ENCODE measurements at places on chromosomes 7 and 10.

- no peak for DNase-seq
Observed at GRCh38 chr7:112510001-112510742, 29.4 kb downstream of the LSMEM1 start.

DNA sequence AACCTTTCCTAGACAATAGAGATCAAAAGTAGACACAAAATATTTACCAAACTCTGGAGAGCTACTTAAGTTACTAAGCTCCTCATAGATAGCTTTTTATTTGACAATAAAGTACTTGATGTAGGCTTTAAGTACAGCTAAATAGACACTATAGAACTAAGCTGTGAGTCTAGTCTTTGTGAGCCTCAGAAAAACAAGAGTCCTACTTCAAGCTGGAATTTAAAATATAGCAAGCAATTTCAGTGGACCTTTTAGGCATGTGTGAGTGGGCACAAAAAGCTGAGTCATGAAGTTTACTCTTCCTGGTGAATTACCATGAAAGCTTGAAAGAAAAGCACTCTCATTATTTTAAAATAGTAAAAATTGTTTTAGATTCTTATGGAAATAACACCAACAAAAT lies 76.1 kb downstream of the ADD3 start:
- no peak for DNase-seq

- DNase-seq: no peak
Observed at GRCh38 chr10:44907556-44907955, 3.6 kb upstream of the TMEM72 start.

GRCh38 chr10:17453373-17454091 lies 863 bp downstream of the ST8SIA6 start:
- peak; percentile 82 for DNase-seq

- DNase-seq: no peak
Observed at GRCh38 chr7:771234-772004, 44.3 kb upstream of the PRKAR1B start.

- DNase-seq: no peak
Observed at GRCh38 chr7:29032146-29032545, 74.0 kb upstream of the TRIL start.

DNA sequence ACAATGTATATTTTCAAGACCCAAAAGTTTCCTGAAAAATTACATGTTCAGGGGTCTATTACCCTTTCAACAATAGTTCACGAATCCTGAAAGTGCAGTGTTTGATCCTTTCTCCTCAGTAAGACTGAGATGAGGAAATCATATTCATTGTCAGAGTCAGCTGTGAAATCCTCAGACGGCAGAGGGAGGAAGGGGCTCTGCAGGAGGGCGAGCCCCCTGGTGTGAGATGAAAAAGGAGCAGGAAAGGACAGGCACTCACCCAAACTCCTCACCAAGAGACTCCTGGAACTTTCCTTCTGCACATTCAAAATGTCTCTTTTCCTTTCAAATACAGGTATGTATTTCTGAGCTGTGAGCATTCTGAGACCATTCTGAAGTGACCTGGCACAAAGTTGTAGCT lies 150.3 kb upstream of the HABP2 start:
- DNase-seq: no peak

- peak; percentile 81 for DNase-seq
Observed at GRCh38 chr10:43254881-43255633, 11.8 kb downstream of the RASGEF1A start.

GRCh38 chr7:143493751-143494150 lies 16.1 kb downstream of the TAS2R41 start:
- DNase-seq: no peak

GRCh38 chr7:107785926-107786325 lies 17.1 kb downstream of the SLC26A3 start:
- no peak for DNase-seq

GRCh38 chr7:97003262-97004246 lies 1.8 kb upstream of the DLX6 start:
- DNase-seq: no peak

DNA sequence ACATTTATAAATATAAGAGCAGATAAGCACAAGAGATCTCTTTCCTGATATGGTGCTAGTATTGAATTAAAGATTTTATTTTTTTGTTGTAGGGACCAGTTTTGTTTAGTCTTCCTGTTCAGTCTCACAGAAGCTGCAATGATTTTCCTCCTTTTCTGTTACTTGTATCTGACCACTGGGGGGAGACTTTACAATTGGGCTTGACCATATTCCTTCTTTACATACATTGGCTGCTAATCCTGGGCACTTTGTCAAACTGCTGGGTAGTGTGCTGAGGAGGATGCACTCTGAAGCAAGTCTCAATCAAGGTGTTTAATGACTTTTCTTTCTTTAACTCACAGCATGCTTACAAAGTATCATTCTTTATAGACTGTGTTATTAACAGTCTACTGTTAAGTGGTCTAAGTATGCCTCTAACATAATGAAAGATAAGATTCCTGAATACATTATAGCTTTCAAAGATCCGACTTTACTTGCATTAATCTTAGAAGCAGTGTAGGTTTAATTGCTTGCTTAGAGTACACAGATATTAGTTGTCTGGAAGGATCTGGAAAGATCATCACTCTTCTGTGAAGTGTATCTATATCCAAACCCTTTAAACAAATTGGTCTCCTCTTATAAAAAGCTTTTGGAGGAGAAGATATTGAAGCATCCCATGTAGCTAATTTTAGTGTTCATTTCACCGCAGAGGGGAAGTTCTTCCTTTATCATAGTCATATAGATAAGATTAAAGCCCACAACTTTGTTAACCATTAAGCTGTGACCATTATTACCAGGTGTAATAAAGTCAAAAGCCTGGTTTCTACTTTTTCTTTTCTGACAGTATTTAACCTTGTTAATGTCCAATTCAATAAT lies 3.1 kb downstream of the PALS2 start:
- DNase-seq: no peak

DNA sequence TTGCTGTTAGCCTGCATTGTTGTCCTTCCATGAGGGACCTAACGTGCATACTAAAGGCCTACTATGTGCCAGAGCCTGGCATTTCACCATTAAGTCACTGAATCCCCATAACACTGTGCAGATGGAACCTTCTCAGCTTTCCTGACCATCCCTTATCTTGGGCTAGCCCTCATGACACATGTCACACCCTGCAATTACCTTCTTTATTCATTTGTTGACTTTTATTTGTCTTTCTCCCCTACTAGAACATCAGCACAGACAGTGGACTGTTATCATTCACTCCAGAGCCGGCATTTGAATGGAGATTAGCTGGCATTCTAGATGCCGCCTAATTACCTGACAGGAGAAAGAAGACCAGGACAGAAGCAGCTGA lies 471.1 kb upstream of the GALNT17 start:
- DNase-seq: no peak

- no peak for DNase-seq
Observed at GRCh38 chr10:31762316-31762715, 166.3 kb downstream of the ARHGAP12 start.

- DNase-seq: no peak
Observed at GRCh38 chr10:106053061-106053460, 1111.4 kb downstream of the SORCS1 start.

- DNase-seq: no peak
Observed at GRCh38 chr10:122287570-122287969, 16.5 kb downstream of the BTBD16 start.

- no peak for DNase-seq
Observed at GRCh38 chr10:81135851-81136250, 598.1 kb downstream of the SH2D4B start.

DNA sequence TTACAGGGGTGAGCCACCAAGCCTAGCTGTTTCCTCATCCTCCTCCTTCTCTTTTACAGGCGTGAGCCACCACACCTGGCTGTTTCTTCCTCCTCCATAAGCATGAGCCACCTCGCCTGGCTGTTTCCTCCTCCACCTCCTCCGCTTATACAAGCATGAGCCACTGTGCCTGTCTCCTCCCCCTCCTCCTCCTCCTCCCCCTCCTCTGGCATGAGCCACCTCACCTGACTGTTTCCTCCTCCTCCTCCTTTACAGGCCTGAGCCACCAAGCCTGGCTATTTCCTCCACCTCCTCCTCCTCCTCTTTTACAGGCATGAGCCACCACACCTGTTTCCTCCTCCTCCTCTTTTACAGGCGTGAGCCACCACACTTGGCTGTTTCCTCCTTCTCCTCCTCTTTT lies 49.8 kb upstream of the ZNF479 start:
- no peak for DNase-seq

DNA sequence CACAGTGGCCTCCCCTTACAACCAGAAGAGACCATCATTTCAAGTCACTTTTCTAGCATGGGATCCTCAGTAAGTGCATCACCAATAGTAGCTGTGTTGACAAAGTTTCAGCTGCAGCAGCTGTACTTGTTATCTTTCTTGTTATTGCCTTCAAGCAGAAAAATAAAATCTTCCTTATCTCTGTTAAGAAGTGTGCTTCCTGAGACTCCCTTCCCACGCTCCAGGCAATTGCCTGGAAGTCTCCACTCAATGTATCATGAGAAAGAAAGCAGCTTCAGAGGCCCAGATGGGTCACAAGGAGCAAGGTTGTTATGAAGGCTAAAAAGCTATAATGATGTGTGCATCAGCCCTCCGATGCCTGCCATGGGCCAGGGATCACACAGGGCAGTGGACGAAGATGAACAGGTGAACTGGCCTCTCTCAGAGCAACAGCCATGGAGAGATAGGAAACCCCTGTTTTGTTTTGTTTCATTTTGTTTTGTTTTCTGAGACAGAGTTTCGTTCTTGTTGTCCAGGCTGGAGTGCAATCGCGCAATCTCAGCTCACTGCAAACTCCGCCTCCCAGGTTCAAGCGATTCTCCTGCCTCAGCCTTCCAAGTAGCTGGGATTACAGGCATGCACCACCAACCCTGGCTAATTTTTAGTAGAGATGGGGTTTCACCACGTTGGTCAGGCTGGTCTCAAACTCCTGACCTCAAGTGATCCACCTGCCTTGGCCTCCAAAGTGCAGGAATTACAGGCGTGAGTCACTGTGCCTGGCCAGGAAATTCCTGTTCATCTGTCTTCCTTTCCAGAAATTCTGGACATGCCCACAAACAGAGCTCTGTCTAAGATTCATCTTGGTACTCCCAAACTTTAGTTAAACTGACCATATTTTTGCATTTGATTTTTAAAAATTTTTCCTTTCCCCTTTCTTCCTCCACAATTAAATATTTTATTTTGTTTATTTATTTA lies 340.5 kb downstream of the TNS3 start:
- no peak for DNase-seq

DNA sequence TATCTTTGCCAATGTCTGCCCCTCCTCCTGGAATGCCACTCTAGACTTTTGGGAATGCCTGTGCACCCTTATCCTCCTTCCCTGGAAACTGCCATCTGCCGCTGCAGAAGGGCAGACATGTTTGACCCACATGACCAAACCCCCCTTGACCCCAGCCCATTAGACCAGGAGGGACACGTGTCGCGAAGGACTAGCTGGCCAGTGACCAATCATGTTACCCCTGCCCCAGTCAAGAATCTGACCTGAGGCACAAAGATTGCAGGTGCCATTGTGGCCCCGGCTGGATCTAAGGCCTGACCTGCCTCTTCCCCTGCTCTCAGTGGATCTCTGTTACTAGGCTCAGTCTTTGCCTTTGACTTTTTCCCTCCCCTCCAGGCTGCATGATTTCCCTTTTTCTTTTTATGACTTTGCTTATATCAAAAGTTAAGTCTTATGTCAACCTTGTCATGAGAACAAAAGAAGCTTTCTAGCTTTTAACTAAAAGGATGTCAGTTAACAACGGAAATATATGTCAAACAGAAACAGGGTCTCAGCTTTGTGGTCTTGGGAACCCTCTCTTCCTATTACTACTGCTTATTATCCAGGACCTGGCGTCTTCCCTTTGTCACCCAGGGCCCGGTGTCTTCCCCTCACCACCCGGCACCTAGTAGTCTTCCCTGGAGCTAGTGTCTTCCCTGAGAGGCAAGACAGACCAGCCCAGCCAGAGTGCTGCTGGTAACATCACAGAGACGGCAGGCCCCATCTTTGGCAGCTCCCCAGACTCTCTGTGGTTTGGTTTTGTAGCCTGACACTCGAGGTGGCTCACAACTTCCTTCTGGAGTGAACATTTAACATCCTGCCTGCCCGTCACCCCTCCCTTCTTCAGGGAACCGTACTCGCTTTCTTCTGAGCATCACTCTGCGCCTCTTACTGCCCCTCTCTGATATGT lies 24.4 kb upstream of the PPIF start:
- peak; percentile 87 for DNase-seq

All from spleen (tissue), 13 donors.